Right lung (tissue), 10 donors: ENCODE measurements at places on chromosomes 12 and 14. TPM values are rescaled to one million over a fixed set of nuclear protein-coding genes. Genes with fewer than 3 reads are reported as not detected.

NR1H4 gene
- 0.35 TPM for polyA plus RNA-seq

KICS2 gene
- 4.0 TPM for polyA plus RNA-seq

PALS1 gene
- polyA plus RNA-seq = 33.9 TPM

TMEM52B gene
- 0.82 TPM for polyA plus RNA-seq

TTC9 gene
- polyA plus RNA-seq = 9.8 TPM

HVCN1 gene
- polyA plus RNA-seq = 18.0 TPM

RNASE2 gene
- polyA plus RNA-seq = 1.2 TPM

TAS2R30 gene
- 0.51 TPM for polyA plus RNA-seq

FAM222A gene
- 1.8 TPM for polyA plus RNA-seq

DBX2 gene
- polyA plus RNA-seq = not detected

MYF5 gene
- polyA plus RNA-seq = 1.6 TPM
